ENCODE measurements at places on chromosomes 12 and 14. TPM values are rescaled to one million over a fixed set of nuclear protein-coding genes. Genes with fewer than 3 reads are reported as not detected.
A peak's percentile ranks its signal among the peaks of the same experiment; 100 is the strongest.

NINJ2 gene
- total RNA-seq: 0.50 TPM

CEBPE gene
- not detected for total RNA-seq

GOLT1B gene
- total RNA-seq: 20.0 TPM

LUM gene
- not detected for total RNA-seq

FOXN4 gene
- not detected for total RNA-seq

SLC8A3 gene
- 0.03 TPM for total RNA-seq

AQP2 gene
- total RNA-seq: not detected

DNA sequence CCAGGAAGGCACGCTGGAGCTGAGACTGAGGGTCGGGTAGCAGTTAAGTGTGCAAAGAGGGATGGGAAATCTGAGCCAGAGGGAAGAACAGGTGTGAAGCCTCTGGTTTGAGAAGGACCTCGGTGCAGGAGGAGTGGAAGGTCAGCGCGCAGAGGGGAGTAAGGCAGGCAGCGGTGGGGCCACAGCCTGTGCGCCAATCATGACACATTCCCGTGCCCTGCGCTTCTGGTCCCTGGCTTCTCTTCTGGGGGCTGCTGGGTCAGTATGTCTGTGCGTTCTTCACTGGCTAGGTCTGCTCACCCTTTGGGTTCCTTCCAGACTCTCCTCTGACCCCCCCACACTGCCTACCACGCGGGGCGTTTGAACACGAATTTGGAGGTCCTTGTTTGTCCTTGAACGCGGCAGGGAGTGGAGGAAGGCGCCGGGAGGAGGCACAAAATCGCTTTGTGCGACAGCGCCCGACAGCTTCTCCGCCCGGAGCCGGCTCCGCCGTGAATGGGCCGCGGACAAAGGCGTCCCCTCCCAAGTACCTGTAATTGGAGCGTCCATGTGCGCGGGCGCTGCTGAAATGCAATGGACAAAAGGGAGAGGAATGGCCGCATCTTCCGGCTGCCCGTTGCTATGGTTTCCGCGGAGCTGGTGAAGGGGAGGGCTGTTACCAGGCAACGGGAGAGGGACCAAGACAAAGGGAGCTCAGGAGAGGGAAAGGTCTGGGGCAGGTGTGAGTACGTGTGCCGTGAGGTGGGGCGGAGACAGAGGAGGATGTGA is 207.2 kb upstream of the SRRM4 start:
- no peak for DNase-seq

DNA sequence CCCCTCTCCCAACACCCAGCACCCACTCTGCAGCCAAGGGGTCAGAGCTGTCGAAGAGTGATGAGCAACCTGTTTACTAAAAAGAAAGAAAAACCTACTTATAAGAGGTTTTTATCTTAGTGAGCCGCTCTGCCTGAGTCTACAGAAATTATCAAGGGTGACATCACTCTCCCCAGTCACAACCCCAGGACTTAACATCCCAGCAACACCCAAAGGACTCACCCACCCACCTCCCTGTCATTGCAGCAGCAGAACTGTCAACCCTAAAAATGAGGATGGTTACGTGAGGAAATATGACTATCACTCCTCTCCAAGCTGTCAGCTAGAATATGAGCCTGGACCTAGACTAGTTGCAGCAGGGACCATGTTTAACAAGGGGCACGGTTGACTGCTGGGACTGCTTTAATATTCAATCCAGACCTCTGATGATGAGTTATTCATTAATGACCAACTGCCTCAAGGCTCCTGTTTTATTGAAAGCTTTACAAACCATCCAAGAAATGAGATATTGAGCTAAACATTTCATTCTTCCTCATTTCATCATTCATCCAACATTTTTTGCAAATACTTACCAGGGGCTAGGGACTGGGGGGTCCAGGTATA is 53.9 kb upstream of the FICD start:
- no peak for DNase-seq

GRCh38 chr12:121529184-121529583 is 51.6 kb downstream of the KDM2B start:
- DNase-seq: no peak

DNA sequence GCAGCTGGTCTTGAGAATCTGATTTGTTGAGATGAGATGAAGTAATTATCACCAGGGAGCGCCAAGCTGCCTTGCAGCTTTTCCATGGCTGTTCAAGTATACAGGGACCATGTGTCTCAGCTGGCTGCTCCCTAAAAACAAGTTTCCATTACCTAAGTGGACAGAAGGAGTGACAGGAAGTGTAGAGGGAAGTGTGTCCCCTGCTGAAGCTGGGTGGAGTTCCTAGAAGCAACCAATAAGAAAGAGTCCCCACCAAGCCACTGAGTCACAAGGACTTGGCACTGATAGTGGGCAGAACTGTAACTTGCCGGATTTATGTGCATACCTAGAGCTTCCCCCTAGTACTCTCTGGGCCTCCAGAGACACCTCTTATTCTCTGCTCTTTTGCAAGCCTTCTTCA is 1.5 kb upstream of the GPX2 start:
- no peak for DNase-seq

GRCh38 chr12:110556705-110557104 is 26.4 kb downstream of the PPTC7 start:
- DNase-seq: no peak

GRCh38 chr14:96793547-96793946 is 3.6 kb upstream of the VRK1 start:
- DNase-seq: peak; percentile 32

GRCh38 chr12:90084018-90084417 is 375.4 kb upstream of the ATP2B1 start:
- DNase-seq: no peak

DNA sequence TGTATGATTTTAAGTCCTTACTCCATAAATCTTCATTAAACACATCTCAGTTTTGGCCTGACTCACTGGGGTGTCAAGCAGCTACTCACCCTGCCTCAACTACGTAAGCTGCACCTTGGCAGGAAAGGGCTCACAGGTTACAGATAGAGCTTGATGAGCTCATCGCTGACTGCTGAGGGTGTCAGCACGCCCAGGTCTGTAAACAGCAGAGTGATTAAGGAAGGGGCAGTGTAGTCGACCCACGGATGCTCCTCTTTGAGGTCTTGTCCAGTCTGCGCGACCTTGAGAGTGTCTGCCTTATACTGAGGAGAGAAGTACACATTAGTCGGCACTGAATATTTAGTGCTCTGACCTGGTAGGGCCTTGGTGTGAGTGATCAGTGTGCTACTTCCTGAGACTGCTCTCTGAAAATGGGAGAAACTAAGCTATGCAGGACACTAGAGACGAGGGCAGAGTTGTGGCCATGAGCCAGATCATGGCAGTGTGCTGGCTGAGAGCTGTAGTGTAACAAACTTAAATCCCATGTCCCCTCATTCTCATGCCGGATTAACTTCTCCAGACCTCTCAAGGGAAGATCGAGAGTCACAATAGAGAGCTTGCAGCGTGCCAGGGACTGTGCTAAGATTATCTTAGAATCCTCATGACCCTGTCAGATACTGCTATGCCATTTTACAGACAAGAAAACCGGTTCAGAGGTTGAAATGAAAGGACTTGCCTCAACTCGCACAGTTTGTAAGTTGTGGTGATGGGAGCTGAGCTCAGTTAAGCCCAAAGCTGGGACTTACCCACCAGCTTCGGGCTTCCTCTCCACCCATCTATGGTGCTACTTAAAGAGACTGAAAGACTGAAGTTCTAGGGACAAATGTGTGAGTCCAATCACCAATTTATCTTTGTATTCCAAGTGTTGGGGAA is 11.6 kb downstream of the EIF2B1 start:
- no peak for DNase-seq

- peak; percentile 70 for DNase-seq
These were observed 53.3 kb upstream of the CERS5 start for GRCh38 chr12:50220363-50220995.

GRCh38 chr14:85401384-85401783 is 128.6 kb upstream of the FLRT2 start:
- no peak for DNase-seq

- DNase-seq: no peak
These were observed 23.4 kb downstream of the LTBR start for GRCh38 chr12:6407236-6407954.

DNA sequence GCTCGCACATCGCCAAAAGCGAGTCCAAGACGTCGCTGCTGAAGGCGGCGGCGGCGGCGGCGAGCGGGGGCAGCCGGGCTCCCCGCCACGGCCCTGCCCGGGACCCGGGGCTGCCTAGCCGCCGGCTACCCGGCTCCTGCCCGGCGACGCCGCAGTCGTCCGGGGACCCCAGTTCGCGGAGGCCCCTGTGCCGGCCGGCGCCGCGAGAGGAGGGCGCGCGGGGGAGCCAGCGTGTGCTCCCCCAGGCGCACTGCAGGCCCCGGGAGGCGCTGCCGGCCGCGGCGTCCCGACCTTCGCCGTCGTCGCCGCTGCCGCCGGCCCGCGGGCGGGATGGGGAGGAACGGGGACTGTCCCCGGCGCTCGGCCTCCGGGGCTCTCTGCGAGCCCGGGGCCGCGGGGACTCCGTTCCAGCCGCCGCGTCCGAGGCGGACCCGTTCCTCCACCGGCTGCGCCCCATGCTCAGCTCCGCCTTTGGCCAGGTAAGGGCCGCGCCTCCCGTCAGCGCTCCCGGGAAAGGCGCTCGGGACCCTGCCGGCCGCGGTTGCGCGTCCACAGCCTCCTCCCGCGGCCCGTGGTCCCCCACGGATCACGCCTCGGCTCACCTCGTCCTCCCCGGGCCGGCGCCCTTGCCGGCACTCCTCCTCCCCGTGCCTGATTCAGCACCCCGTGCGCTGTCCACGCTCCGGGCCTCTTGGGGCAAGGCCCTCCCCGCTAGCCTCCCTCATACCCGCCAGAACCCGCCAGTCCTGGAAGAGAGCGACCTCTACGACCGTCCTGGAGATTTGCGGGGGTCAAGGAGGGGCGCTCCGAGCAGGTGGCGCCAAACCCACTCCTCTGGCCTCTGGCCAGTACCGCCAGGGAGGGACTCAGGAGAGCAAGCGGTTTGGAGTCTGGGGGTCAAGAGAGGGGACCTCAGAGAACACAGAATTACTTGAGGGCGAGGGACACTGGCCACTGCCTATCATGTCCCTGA is 721 bp downstream of the CABP1 start:
- DNase-seq: no peak

DNA sequence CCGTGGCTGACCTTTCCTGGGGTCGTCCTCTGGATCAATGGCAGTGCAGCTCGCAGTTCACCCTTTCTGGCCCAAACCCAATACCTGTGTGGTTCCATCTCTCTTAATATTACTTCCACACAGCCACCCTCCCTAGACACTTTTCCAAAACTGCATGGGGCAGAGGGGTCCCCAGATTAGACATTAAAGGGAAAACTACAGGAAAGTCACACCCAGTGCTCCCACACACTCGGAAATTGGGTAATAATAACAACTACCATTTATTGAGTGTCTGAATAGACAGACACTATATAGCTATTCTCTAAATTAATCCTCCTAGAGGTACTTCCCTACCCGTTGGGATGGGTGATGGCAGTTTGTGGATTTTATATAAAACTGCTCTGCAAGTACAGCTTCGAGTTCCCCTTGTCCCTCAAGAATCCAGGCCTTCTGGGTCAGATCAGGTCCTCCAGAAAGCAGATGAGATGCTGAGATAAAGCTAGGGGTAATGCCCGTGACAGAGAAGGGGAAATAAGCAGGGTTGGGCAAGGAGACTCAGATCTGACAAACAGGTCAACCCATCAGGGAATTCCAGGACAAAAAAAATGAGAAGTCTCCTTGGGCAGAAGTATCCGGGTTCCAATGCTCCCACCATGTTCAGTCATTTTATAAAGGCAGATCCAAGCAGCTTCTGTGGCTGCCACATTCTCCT is 795 bp upstream of the PXN start:
- no peak for DNase-seq

Data from HT1080 (cell line).